SJCRH30 (cell line): ENCODE measurements at places on chromosomes 5 and 9. TPM values are rescaled to one million over a fixed set of nuclear protein-coding genes. Genes with fewer than 3 reads are reported as not detected.
A peak's percentile ranks its signal among the peaks of the same experiment; 100 is the strongest.

Gene CAMK2A
- total RNA-seq = 0.41 and 0.42 TPM in 2 replicates

GRCh38 chr9:78958892-78959291, 612.9 kb upstream of the TLE4 start:
- H3K4me3 ChIP-seq = no peak overlapping the region
- no peaks in the 10 kb centered on the region for H3K4me1 ChIP-seq
- H3K36me3 ChIP-seq = no peaks in the 10 kb centered on the region
- H3K27ac ChIP-seq = no peak overlapping the region
- H3K27me3 ChIP-seq = no peaks in the 10 kb centered on the region
- DNase-seq = peak; percentile 48

DNA sequence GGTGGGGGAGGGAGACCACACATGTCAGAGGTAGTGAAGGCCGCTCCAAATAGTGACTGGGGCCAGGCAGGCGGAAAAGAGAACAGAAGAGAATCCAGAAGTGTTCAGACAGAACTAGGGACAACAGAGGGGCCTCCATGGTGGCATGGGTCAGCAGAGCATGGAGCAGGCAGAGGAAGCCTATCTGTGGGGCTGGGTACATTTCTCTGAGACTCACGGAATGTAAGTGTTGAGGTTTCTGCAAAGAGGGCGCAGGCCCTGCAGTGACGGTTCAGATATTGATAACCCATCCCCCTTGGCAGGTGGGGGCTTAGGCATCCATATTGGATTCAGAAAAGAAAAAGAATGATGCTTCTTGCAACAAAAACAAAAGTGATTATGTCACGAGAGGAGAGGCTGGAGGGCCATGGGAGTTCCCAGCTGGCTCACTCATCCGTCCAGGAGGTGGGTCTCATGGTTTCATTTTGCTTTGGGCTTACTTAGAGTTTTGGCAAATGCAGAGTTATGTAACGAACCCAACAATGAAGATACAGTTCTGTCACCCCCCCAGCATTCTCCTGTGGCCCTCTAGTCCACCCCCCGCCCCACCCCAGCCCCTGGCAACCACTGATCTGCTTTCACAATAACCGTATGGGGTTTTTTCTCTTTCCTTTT, 5.4 kb upstream of the RMND5B start:
- H3K27me3 ChIP-seq = no peaks in the 10 kb centered on the region
- H3K4me1 ChIP-seq = peaks cover 18% of the 10 kb centered on the region
- no peak for DNase-seq
- H3K36me3 ChIP-seq = peaks cover 52% of the 10 kb centered on the region

DNA sequence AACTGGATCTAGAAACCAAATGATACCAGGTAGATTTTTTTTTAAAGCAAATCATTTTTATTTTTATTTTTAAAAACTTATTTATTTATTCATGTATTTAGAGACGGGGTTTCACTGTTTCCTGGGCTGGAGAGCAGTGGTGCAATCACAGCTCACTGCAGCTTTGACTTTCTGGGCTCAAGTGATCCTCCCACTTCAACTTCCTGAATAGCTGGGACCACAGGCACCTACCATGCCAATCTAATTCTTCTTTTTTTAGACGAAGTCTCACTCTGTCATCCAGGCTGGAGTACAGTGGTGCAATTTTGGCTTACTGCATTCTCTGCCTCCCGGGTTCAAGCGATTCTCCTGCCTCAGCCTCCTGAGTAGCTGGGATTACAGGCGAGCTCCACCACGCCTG, 41.3 kb upstream of the CDK20 start:
- H3K36me3 ChIP-seq = no peaks in the 10 kb centered on the region
- H3K27ac ChIP-seq = no peak overlapping the region
- H3K4me3 ChIP-seq = no peak overlapping the region
- H3K4me1 ChIP-seq = no peaks in the 10 kb centered on the region
- DNase-seq = no peak

Gene GCNT4
- total RNA-seq = 0.02 and 0.05 TPM in 2 replicates

Gene DOLK
- 21.9 and 24.9 TPM in 2 replicates for total RNA-seq

Gene OLFM1
- not detected in 2 replicates for total RNA-seq

DNA sequence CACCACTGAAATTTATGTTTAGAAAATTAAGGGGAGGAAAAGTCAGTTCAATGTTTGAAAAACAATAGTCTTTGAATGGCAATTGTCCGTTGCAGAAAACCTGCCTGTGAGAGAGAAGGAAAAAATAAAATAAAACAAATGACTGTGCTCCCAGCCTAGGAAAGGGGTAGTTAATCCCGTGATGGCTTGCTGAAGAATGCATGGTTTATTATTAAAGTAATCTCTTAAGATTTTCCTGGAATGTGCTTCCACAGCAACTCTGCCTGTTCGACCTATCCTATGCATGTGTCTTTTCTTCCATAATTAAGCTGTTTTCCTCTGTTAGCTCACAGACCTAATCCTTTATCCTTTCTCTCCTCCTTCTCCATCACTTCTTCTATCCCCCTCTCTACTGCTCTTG, 2.4 kb upstream of the DAB2 start:
- peak; percentile 37 for DNase-seq
- peak overlapping the region; percentile 69 for H3K27ac ChIP-seq
- H3K4me3 ChIP-seq = peak overlapping the region; percentile 58
- no peaks in the 10 kb centered on the region for H3K36me3 ChIP-seq

- no peak overlapping the region for H3K4me3 ChIP-seq
- DNase-seq = no peak
- no peaks in the 10 kb centered on the region for H3K36me3 ChIP-seq
- no peak overlapping the region for H3K27ac ChIP-seq
- no peaks in the 10 kb centered on the region for H3K4me1 ChIP-seq
Observed at GRCh38 chr5:132854301-132854700, 12.0 kb downstream of the GDF9 start.

Gene PDZD2
- total RNA-seq = 0.47 and 0.76 TPM in 2 replicates

- H3K36me3 ChIP-seq = no peaks in the 10 kb centered on the region
- H3K27me3 ChIP-seq = no peaks in the 10 kb centered on the region
- no peak overlapping the region for H3K4me3 ChIP-seq
- no peak overlapping the region for H3K27ac ChIP-seq
- H3K4me1 ChIP-seq = no peaks in the 10 kb centered on the region
- no peak for DNase-seq
Observed at GRCh38 chr5:117235786-117236185, 661.2 kb upstream of the SEMA6A start.

DNA sequence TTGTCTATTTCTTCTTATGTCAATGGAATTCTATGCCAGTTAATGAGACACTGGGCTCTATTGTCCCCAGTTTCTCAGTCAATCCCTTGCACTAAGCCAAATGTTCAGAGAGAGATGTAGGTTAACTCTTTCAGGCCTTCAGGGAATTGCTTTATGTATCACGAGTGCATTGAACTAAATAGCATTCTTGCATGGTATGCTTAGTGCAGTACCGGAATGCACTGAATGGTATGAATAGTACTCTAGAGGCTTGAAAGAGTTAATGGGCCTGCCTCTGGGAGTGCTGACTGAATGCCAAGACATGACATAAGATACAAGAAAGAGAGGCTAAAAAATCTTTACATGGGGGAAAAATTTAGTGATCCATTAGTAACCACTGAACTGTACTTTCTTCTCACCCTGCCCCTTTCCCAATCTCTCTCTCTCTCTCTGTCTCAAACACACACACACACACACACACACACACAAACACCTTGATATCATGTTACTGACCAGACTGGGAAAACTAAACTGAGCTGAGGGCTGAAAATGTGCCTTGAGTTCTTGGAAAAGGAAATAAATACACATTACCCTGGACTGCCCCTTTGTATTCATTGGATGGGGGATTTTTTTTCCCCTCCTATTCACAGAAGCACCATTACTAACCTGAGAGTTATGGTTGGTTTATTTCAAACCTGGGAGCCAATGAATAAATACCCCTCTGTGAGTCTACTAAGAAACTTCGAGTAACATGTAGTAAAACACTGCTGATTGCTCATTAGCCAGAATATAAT, 35.4 kb upstream of the TMC1 start:
- peaks cover 33% of the 10 kb centered on the region for H3K4me1 ChIP-seq
- no peaks in the 10 kb centered on the region for H3K27me3 ChIP-seq
- DNase-seq = peak; percentile 48
- H3K27ac ChIP-seq = peak overlapping the region; percentile 69
- no peak overlapping the region for H3K4me3 ChIP-seq
- no peaks in the 10 kb centered on the region for H3K36me3 ChIP-seq

GRCh38 chr5:171969288-171969880, 37.1 kb downstream of the FBXW11 start:
- no peak for DNase-seq
- H3K4me1 ChIP-seq = no peaks in the 10 kb centered on the region
- H3K4me3 ChIP-seq = no peak overlapping the region
- no peaks in the 10 kb centered on the region for H3K27me3 ChIP-seq
- no peaks in the 10 kb centered on the region for H3K36me3 ChIP-seq
